ENCODE measurements at places on chromosomes 4 and X.

- no peak for DNase-seq
These were observed 182.4 kb downstream of the COX18 start for GRCh38 chr4:72887152-72887551.

DNA sequence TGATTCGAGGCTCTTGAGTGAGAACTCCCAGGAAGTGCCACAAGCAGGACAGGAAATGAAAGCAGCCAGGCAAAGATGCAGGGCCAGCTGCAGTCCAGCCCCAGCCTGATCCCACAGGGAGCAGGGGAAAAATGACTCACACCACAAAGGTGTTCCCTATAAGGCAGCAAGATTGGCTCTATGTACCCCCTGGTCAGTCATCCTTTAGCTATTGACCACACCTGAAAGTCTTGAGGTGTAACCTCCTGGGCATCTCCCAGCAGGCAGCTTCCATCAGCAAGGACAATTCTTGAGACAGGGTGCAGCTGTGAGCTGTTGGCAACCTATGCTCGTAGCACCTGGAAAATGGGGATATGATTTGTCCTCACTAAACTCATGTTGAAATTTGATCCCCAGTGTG lies 27.9 kb upstream of the EXOC1L start:
- no peak for DNase-seq

- DNase-seq: no peak
These were observed 3.5 kb downstream of the GUCY1B1 start for GRCh38 chr4:155762334-155762733.

DNA sequence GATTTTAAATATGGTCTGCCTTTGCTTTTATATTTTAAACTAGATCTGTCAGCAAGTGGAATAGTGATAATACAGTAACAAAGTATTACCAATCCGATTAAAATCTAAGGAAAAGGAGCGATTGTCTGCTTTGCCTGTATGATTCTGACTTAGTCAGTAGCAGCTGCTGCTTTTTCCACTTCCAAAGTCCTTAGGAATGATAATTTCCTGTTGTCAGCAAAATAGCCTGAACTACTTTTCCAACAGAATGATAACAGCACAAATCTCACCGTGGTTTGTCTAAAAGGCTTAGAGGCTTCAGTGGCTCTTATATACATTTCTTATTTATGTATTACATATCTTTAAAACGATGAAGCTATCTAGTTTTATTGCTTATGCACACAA lies 290.0 kb downstream of the ANK2 start:
- no peak for DNase-seq

- DNase-seq: no peak
These were observed 815.5 kb downstream of the FAT4 start for GRCh38 chr4:126130215-126130614.

- DNase-seq: no peak
These were observed 459.8 kb downstream of the FSTL5 start for GRCh38 chr4:161704040-161704439.

GRCh38 chrX:71147496-71148277 lies 3.0 kb downstream of the NLGN3 start:
- no peak for DNase-seq

GRCh38 chr4:170014359-170015011 lies 11.7 kb downstream of the MFAP3L start:
- DNase-seq: no peak

Data from iPS DF 6.9 (cell line).